ENCODE measurements at places on chromosomes 7 and 10. TPM values are rescaled to one million over a fixed set of nuclear protein-coding genes. Genes with fewer than 3 reads are reported as not detected.

DNA sequence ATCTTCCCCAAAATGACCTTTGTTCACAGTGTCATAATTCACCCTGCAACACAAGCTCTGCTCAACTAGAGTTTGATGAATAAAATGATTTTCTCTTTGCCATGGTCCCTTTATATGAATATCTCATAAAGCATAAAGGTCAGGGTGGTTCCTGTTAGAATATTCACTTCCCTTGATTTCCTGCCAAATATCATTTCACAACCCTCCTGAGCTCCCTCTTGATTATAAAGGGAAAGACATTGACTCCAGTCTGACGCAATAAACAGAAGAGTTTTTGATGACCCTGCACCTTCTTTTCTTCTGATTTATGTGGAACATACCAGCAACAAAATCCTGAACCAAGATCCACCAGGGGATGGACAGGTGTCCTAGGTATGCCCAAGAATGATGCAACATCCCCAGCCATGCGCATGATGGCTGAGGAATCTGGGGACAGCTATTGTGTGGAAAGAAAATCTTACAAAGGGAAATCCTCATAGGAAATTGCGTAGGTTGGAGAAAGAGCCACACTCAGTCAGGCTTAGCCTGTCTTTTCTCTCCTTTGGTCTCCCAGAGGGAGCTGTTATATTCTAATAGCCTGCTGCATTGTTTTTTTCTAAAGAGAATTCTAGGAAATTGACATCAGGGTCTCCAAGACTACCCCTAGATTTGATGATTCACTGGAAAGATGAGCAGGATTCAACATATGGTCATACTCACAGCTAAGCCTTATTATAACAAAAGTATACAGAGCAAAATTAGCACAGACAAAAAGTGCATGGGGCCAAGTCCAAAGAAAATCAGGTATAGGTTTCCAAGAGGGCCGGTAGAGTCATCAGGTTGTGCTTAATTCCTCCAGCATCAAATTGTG, 18.8 kb downstream of the IFIT3 start:
- peaks cover 38% of the 10 kb centered on the region for H3K4me1 ChIP-seq
- H3K27me3 ChIP-seq: no peaks in the 10 kb centered on the region
- no peak overlapping the region for H3K4me3 ChIP-seq

GRCh38 chr10:133069033-133069525, 18.6 kb upstream of the ADGRA1 start:
- peaks cover 65% of the 10 kb centered on the region for H3K27me3 ChIP-seq
- H3K27ac ChIP-seq: no peak overlapping the region
- DNase-seq: no peak
- no peaks in the 10 kb centered on the region for H3K4me1 ChIP-seq
- H3K4me3 ChIP-seq: no peak overlapping the region

- H3K27ac ChIP-seq: no peak overlapping the region
- no peaks in the 10 kb centered on the region for H3K36me3 ChIP-seq
- H3K4me3 ChIP-seq: no peak overlapping the region
- no peak for DNase-seq
- H3K4me1 ChIP-seq: no peaks in the 10 kb centered on the region
Observed at GRCh38 chr10:55224007-55224781, 423.2 kb upstream of the PCDH15 start.

- H3K27ac ChIP-seq: no peak overlapping the region
- DNase-seq: no peak
- no peaks in the 10 kb centered on the region for H3K36me3 ChIP-seq
Observed at GRCh38 chr7:38916396-38916795, 7.4 kb upstream of the VPS41 start.

- DNase-seq: peak; percentile 70
- no peaks in the 10 kb centered on the region for H3K36me3 ChIP-seq
- no peaks in the 10 kb centered on the region for H3K27me3 ChIP-seq
- no peak overlapping the region for H3K27ac ChIP-seq
- peaks cover 6% of the 10 kb centered on the region for H3K4me1 ChIP-seq
- H3K4me3 ChIP-seq: no peak overlapping the region
Observed at GRCh38 chr10:44238212-44238611, 146.7 kb downstream of the CXCL12 start.

DNA sequence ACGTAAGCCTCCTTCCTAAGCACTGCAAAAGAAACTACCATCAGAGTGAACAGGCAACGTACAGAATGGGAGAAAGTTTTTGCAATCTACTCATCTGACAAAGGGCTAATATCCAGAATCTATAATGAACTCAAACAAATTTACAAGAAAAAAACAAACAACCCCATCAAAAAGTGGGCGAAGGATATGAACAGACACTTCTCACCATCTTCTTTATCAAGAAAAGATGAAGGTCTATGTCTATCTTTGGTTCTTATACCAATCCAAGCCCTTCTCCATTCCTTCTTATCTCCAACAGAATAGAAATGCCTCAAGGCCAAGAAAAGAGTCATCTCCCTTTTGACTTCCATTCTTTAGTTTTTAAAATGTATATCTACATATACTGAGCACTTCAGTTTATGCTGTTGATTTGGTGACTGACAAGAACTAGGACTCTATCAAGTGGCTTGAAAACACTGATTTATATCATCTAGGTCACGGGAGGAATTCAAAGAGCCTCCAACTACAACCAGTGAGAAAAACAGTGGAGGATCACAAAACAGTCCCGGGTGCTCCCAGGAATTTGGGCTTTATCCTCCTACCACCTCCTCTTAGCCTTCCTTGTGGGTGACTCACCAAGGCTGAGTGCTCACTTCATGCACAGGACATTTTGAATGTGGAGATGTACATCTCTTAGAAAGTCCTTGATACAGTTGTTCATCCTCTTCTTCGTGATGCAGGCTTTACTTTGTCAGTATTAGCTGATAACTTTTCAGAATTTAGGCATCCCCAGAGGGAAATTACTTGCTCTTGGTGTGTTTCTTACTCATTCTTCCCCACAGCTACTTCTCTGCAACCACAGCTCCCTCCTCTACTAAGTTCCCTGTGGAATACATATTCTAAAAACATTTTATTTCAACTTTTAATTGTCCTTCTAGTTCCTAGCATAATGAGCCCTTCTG, 15.4 kb downstream of the TAS2R41 start:
- DNase-seq: no peak
- no peaks in the 10 kb centered on the region for H3K27me3 ChIP-seq
- no peak overlapping the region for H3K27ac ChIP-seq
- no peaks in the 10 kb centered on the region for H3K36me3 ChIP-seq
- H3K4me1 ChIP-seq: peaks cover 5% of the 10 kb centered on the region

DNA sequence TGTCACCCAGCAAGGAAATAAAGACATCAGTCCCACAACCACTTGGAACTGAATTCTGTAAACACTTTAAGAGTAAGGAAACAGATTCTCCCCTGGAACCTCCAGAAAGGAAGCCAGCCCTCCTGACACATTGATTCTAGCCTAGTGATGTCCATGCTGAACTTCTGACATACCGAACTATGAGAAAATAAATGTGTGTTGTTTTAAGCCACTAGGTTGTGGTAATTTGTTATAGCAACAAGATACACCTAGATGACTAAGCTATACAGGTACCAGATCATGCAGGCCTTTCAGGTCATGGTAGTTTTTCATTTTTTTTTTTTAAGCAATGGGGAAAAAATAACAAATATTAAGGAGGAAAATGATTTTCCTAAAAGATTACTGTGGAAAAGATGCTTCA, 37.6 kb upstream of the LRRTM3 start:
- no peaks in the 10 kb centered on the region for H3K4me1 ChIP-seq
- no peak for DNase-seq
- H3K4me3 ChIP-seq: no peak overlapping the region
- H3K36me3 ChIP-seq: no peaks in the 10 kb centered on the region

- no peaks in the 10 kb centered on the region for H3K36me3 ChIP-seq
- no peak overlapping the region for H3K4me3 ChIP-seq
- no peaks in the 10 kb centered on the region for H3K27me3 ChIP-seq
- DNase-seq: no peak
Observed at GRCh38 chr10:52229291-52229931, 84.7 kb upstream of the DKK1 start.

GRCh38 chr10:126101325-126101724, 205.0 kb downstream of the FANK1 start:
- H3K36me3 ChIP-seq: no peaks in the 10 kb centered on the region
- H3K27ac ChIP-seq: no peak overlapping the region
- no peak overlapping the region for H3K4me3 ChIP-seq
- H3K4me1 ChIP-seq: no peaks in the 10 kb centered on the region
- DNase-seq: no peak

DNA sequence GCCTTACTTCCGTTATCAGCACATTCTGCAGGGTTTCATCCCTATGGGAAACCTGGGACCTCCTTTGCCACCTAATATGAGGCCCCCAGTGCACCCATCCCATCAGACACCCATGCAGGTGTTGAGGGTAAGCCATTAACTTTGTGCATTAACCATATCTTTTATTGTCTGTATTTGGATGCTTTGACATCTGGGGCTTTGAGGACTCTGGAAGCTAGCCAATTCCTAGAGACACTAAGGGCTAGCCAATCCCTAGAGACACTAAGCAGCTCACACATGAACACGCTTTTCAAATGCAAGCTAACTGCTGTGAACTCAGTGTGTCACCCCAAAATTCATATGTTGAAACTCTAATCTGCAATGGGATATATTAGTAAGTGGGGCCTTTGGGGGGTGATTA, 272.5 kb upstream of the COBL start:
- H3K4me3 ChIP-seq: no peak overlapping the region
- H3K27me3 ChIP-seq: no peaks in the 10 kb centered on the region
- no peaks in the 10 kb centered on the region for H3K4me1 ChIP-seq

DNA sequence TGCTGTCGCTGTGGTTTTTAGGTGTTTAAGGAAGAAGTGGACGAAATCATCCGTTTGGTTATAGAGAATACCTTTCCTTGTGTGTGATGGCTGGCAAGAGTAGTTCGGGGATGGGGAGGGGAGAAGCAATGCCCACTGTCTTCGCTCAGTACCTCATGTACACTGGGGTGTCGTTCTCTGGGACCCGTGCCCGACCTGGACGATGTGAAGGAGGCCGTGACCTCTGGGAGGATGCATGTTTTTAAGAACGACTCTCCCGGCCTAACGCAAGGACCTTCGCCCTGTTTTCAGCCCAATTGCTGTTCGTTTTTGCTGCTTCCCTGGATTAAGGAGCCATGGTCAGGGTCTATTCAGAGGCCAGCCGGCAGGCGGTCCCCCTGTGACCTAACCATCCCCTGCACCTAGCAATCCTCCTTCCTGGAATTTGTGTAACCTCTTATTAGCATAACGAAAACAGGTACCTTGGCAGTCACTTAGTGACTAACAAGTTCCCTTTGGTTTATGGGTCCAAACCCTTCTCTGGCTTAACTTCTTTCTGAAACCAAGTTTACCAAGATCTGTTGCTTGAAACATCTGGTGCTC, 1.3 kb downstream of the NFE2L3 start:
- no peak overlapping the region for H3K27ac ChIP-seq
- peaks cover 20% of the 10 kb centered on the region for H3K4me1 ChIP-seq
- no peaks in the 10 kb centered on the region for H3K27me3 ChIP-seq

- no peaks in the 10 kb centered on the region for H3K36me3 ChIP-seq
- H3K27me3 ChIP-seq: no peaks in the 10 kb centered on the region
- H3K4me1 ChIP-seq: peaks cover 18% of the 10 kb centered on the region
- no peak for DNase-seq
- peak overlapping the region; percentile 91 for H3K4me3 ChIP-seq
Observed at GRCh38 chr7:73668103-73668885, 663 bp downstream of the VPS37D start.

- no peak for DNase-seq
- H3K27me3 ChIP-seq: no peaks in the 10 kb centered on the region
- H3K4me3 ChIP-seq: no peak overlapping the region
- H3K27ac ChIP-seq: no peak overlapping the region
- no peaks in the 10 kb centered on the region for H3K36me3 ChIP-seq
- H3K4me1 ChIP-seq: peaks cover 10% of the 10 kb centered on the region
Observed at GRCh38 chr7:51079494-51079893, 237.1 kb downstream of the COBL start.

DNA sequence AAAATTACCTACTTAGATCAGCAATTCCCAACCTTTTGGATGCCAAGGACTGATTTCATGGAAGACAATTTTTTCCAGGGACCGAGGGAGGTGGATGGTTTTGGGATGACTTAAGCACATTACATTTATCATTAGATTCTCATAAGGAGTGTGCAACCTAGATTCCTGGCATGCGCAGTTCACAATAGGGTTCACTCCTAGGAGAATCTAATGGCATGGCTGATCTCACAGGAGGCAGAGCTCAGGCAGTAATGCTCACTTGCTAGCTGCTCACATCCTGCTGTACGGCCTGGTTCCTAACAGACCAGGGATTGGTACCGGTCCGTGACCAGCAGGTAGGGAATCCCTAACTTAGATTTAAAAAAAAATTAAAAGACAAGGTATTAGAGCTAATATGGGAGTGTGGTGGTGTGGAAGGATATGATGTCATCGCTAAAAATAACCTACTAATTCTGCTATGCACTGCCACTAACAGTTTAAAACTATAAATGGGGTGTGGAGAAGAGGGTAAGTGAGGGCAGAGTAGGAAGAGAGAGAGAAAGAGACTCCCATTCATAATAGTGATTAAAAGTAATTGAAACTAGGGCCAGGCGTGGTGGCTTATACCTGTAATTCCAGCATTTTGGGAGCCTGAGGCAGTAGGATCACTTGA, 282.7 kb downstream of the BAMBI start:
- H3K27me3 ChIP-seq: no peaks in the 10 kb centered on the region
- H3K36me3 ChIP-seq: no peaks in the 10 kb centered on the region
- H3K4me1 ChIP-seq: no peaks in the 10 kb centered on the region
- H3K27ac ChIP-seq: no peak overlapping the region
- DNase-seq: peak; percentile 7
- no peak overlapping the region for H3K4me3 ChIP-seq

- peak overlapping the region; percentile 92 for H3K27ac ChIP-seq
- peaks cover 72% of the 10 kb centered on the region for H3K4me1 ChIP-seq
- peaks cover 25% of the 10 kb centered on the region for H3K36me3 ChIP-seq
- H3K4me3 ChIP-seq: peak overlapping the region; percentile 97
- DNase-seq: no peak
- H3K27me3 ChIP-seq: no peaks in the 10 kb centered on the region
Observed at GRCh38 chr10:73785721-73786511, 510 bp downstream of the ZSWIM8 start.

DNA sequence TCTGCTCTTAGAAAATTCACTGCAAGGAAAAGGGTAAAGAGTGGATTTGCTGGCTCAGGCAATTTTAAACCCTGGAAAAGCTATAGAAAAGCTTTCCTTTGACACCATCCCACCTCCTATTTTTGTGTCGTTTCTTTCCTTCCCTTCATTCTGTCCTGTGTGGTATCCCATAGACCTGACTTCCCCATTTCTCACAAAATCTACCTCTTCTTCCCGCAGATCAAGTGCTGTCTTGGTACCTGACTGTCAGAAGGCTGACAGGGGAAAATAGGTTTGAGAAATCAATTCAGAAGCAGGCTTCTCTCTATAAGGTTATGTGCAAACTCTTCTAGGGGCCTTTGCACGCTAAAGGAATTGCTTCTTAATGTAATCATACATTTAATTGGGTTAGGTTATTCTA, 98.9 kb downstream of the MTPN start:
- no peak overlapping the region for H3K4me3 ChIP-seq
- no peak overlapping the region for H3K27ac ChIP-seq
- H3K27me3 ChIP-seq: no peaks in the 10 kb centered on the region
- H3K36me3 ChIP-seq: no peaks in the 10 kb centered on the region
- no peak for DNase-seq

- no peak for DNase-seq
- no peaks in the 10 kb centered on the region for H3K4me1 ChIP-seq
- H3K36me3 ChIP-seq: no peaks in the 10 kb centered on the region
- no peaks in the 10 kb centered on the region for H3K27me3 ChIP-seq
- no peak overlapping the region for H3K4me3 ChIP-seq
Observed at GRCh38 chr10:121049489-121049888, 198.3 kb downstream of the WDR11 start.

The CHST3 gene
- total RNA-seq: 43.0 TPM

The STRIP2 gene
- total RNA-seq: 1.1 TPM

The LRRC17 gene
- total RNA-seq: 2.2 TPM

The NCAPG2 gene
- 6.2 TPM for total RNA-seq

The SERPINE1 gene
- 10.0 TPM for total RNA-seq

The CALHM1 gene
- not detected for total RNA-seq

The EN2 gene
- total RNA-seq: not detected

The COL17A1 gene
- total RNA-seq: 0.29 TPM

Data from esophagus muscularis mucosa (tissue), 4 donors.